ENCODE measurements at places on chromosomes 3 and 15.
A peak's percentile ranks its signal among the peaks of the same experiment; 100 is the strongest.

DNA sequence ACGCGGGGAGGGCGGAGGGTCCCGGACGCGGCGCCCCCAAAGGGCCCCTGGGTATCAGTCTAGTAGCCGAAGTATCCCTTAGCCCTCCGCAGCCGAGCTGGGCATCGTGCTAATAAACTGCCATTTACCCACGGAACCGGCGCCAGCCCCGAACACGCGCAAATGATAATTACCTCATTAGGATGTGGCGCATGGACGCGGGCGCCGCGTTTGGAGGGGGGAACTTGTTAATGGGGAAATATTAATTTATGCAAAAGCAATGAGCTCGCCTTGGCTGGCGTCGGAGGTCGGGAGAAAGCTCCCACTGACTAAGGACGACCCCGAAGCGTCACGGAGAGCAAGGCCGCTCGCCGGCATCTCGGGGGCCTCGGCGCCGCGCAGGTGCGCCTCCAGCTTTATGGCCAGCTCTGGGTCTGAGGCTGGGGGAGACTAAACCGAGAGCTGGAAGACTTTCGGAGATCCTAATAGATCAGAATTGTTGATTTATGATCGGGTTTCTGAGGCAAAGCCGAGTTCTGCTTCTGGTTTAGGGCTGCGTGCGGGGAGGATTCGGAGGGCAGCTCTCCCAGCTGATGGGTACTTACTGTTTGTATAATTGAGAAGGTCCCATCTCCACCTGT, 474 bp upstream of the FEZF2 start:
- no peak for DNase-seq

- DNase-seq, result no peak
Measured at GRCh38 chr15:50134524-50135024, 15.5 kb upstream of the ATP8B4 start.

GRCh38 chr3:150414258-150414657, 6.2 kb downstream of the TSC22D2 start:
- DNase-seq, result no peak

DNA sequence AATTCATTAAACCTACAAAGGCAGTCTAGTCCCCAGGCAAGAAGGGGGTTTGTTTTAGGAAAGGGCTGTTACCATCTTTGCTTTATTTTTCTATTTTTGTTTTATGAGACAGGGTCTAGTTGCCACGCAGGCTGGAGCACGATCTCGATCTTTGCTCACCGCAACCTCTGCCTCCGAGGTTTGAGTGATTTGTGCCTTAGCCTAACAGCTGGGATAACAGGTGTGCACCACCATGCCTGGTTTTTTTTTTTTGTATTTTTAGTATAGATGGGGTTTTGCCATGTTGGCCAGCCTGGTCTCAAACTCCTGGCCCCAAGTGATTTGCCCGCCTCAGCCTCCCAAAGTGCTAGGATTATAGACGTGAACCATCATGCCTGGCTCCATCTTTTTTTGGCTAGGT, 4.9 kb downstream of the HIGD1A start:
- no peak for DNase-seq

GRCh38 chr3:141086188-141086587, 35.0 kb downstream of the SPSB4 start:
- DNase-seq, result no peak

GRCh38 chr3:25744470-25744869, 38.8 kb downstream of the NGLY1 start:
- DNase-seq, result no peak

- peak; percentile 12 for DNase-seq
Measured at GRCh38 chr3:85360742-85361387, 402.1 kb downstream of the CADM2 start.

DNA sequence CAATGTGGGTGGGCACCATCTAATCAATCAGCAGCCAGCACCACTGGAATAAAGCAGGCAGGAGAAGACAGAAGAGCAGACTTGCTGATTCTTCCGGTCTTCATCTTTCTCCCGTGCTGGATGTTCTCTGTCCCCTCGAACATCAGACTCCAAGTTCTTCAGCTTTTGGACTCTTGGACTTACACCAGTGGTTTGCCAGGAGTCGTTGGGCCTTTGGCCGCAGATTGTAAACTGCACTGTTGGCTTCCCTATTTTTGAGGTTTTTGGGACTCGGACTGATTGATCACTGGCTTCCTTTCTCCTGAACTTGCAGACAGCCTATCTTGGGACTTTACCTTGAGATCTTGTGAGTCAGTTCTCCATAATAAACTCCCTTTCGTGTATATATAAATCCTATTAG, 292.8 kb downstream of the BCHE start:
- no peak for DNase-seq

GRCh38 chr15:65571971-65572370, 39.0 kb downstream of the INTS14 start:
- no peak for DNase-seq

DNA sequence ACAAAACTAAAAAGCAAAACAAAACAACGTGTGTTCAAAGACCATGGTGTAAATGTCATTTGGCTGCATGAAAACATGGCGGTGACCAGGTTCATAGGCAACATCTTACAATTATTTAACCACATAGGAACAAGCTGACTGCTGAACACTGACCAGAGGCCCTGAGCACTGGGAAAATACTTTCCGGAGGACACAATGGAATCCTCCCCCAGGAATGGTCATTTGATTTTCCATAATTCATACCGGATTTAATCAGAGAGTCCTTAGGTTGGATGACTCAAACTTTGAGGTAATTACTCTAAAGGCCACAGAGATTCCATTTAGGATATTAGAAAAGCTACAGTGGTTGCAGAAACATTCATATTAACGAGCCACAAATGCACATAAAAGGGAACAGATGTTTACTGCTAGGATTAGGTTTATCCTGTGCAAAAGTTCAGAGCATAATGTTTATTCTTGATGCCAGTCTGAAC, 254.7 kb downstream of the NR1D2 start:
- no peak for DNase-seq

GRCh38 chr3:178964551-178964950, 107.1 kb downstream of the ZMAT3 start:
- DNase-seq, result no peak

- DNase-seq, result no peak
Measured at GRCh38 chr3:30428251-30428650, 178.2 kb upstream of the TGFBR2 start.

DNA sequence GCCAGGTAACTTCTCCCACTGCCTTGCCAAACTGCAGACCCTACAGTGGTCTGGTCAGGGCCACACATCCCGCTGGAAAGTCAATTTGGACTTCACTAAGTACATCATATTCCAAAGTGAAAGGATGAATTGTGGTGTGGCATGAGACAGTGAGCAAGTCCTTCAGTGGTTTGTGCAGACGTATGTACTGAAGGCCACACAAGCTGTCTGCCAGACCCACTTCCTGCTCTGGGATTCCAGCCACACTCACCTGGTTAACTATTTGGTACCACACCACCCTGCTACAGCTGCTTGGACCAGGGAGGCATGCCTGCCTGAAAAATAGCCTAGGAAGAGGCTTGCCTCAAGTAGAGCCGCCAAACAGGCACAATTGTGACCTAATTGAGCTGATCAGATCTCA, 94.1 kb upstream of the STRIT1 start:
- DNase-seq, result no peak

- no peak for DNase-seq
Measured at GRCh38 chr15:46556559-46557379, 921.9 kb downstream of the SQOR start.

- no peak for DNase-seq
Measured at GRCh38 chr3:78255403-78255802, 1215.5 kb downstream of the ROBO2 start.

DNA sequence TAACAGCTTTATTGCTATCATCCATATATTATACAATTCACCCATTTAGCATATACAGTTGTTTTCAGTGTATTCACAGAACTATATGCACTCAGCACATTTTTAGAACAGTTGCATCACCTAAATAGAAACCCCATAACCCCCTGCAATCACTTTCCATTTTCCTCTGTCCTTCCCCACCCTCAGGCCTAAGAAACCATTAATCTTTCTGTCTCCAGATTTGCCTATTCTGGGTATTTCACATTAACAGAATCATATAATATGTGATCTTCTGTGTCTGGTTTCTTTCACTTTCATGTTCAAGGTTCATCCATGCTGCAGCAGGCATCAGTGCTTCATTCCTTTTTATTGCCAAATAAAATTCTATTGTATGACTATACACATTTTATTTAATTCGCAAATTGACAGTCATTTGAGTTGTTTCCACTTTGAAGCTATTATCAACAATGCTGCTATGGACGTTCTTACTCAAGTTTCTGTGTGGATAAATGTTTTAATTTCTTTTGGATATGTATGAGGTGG, 39.8 kb downstream of the ADAMTS17 start:
- DNase-seq, result no peak

DNA sequence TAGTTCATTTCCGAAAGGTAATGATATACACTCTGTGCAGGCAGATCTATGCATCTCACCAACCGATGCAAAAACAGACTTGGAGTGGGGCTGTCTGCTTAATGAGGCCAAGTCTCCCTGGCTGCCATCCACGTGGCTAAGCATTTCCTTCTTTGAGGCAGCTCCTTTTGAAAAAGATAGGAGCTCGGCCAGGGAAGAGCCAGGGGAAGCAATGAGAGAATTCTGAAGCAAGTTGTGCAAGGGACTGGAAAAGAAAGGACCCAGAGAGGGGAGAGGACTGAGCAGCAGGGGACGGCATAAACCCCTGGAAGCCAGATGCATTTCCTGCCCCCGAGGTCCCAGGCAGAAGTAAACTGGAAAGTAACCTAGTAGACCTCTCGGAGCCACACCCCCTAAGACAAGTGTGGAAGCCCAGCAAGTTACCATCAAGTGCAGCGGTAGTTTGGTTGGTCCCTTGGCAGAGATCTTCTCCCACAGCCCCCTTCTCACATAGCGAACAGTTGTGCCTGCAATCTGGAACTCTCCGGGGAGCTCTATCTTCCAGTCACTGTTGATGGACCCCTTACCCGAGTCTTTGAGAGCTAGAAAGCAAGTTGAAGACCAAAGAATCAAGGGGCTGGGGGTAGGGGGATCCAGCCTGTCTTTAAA, 288.2 kb downstream of the ADAMTS17 start:
- DNase-seq, result no peak

DNA sequence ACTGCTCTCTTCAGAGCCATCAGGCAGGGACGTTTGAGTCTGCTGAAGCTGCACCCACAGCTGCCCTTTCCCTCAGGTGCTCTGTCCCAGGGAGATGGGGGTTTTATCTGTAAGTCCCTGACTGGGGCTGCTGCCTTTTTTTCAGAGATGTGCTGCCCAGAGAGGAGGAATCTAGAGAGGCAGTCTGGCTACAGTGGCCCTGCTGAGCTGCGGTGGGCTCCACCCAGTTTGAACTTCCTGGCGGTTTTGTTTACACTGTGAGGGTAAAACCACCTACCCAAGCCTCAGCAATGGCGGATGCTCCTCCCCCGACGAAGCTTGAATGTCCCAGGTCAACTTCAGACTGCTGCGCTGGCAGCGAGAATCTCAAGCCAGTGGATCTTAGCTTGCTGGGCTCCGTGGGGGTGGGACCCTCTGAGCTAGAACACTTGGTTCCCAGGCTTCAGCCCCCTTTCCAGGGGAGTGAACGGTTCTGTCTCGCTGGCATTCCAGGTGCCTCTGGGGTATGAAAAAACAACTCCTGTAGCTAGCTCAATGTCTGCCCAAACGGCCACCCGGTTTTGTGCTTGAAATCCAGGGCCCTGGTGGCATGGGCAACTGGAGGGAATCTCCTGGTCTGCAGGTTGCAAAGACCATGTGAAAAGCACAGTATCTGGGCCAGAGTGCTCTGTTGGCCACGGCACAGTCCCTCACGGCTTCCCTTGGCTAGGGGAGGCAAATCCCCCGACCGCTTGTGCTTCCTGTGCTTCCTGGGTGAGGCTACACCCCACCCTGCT, 21.1 kb upstream of the ST6GAL1 start:
- DNase-seq, result no peak

- no peak for DNase-seq
Measured at GRCh38 chr3:140540262-140540661, 137.6 kb upstream of the TRIM42 start.

DNA sequence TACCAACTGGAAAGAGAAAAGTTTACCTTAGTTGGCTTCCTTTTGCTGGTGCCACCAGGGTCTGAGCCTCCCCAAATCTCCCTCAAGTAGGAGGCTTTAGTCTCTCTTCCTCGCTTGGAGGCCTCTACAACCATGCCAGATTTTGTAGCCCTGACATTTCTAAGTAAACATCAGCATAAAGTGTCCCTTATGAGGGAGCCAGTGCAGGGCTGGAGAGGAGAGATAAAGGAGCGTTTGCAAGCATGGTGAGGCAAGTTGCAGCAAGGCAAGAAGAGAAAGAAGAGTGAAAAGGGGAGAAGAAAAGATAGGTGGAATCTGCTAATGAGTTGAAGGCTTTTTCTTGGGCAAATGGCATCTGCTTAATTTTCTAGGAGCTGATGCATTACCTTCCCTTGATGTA, 82.7 kb upstream of the FNDC3B start:
- DNase-seq, result no peak

DNA sequence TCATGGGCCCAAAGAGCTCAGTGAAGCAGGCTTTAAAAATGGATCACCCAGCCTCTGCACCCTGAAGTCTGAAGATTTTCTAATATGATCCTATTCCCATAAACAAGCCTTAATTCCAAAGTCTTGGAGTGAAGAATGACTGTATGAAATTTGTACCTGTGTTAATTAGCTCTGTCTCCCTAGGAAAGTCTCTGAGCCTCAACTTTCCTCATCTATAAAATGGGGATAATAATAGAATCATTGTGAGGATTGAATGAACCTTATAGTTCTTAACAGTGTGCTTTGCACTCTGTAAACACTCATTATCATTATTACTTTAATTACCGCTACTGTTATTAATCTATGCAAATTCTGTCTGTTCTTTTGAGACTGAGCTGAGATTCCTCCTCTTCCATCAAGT, 61.9 kb downstream of the CDAN1 start:
- no peak for DNase-seq

- DNase-seq, result no peak
Measured at GRCh38 chr3:175746308-175746707, 887.2 kb downstream of the NAALADL2 start.

DNA sequence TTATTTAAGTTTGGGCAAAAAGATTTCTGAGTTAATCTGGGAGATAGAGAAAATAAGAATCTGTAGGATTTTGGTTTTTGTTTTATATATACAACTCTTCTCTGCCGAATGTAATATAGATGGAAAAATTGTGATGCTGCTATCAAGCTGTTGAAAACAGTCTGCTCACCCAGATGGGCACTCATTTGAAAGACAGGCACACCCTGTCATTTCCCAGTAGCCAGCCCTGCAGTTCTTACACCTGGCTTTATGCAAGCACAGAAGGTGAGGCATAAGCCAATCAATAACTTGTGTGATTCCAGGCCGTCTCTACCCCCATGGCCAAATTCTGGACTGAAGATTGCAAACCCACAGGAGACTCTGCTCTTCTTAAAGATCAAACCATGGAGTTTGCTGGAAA, 27.1 kb upstream of the PTX3 start:
- no peak for DNase-seq

GRCh38 chr3:37772773-37773354, 88.8 kb upstream of the CTDSPL start:
- DNase-seq, result no peak

DNA sequence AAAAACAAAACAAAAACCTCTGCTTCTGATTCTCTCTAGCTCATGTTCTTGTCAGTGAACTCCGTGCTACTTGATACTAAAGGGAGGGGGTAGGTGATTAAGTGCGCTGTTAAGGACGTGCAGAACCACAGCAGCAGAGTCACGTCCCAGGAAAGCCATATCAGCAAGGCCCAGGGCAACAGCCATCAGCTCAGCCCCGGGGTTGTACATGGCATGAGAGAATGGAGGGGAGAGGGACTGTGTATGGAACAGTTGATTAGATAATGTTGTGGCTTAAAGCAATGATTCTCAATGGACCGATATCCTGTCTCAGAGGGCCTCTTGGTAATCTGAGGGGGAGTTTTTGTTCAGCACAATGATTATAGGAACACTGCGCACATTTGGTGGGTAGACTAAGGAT, 27.6 kb downstream of the C2CD4A start:
- no peak for DNase-seq
